ENCODE measurements at places on chromosomes 6 and 20. TPM values are rescaled to one million over a fixed set of nuclear protein-coding genes. Genes with fewer than 3 reads are reported as not detected.

GPR31 gene
- not detected for polyA plus RNA-seq

CST1 gene
- polyA plus RNA-seq, result not detected

SEMG2 gene
- polyA plus RNA-seq, result not detected

MRPL2 gene
- polyA plus RNA-seq, result 90.8 TPM

TGM3 gene
- polyA plus RNA-seq, result not detected

TPD52L1 gene
- 44.3 TPM for polyA plus RNA-seq

MEI4 gene
- not detected for polyA plus RNA-seq

TAGAP gene
- 0.03 TPM for polyA plus RNA-seq

ENPP1 gene
- polyA plus RNA-seq, result 0.32 TPM

HMGN4 gene
- polyA plus RNA-seq, result 35.9 TPM

EYA2 gene
- polyA plus RNA-seq, result not detected

LAMA4 gene
- polyA plus RNA-seq, result 0.08 TPM

VGLL2 gene
- not detected for polyA plus RNA-seq

TP53INP2 gene
- 1.0 TPM for polyA plus RNA-seq

SLC24A3 gene
- 0.15 TPM for polyA plus RNA-seq

CST2 gene
- not detected for polyA plus RNA-seq

THBS2 gene
- polyA plus RNA-seq, result 85.3 TPM

C20orf96 gene
- polyA plus RNA-seq, result 3.2 TPM

RING1 gene
- polyA plus RNA-seq, result 48.9 TPM

ANKRD66 gene
- not detected for polyA plus RNA-seq
